ENCODE measurements at places on chromosomes 16 and 17.

- no peak for DNase-seq
Measured at GRCh38 chr16:66751992-66752322, 548 bp upstream of the DYNC1LI2 start.

DNA sequence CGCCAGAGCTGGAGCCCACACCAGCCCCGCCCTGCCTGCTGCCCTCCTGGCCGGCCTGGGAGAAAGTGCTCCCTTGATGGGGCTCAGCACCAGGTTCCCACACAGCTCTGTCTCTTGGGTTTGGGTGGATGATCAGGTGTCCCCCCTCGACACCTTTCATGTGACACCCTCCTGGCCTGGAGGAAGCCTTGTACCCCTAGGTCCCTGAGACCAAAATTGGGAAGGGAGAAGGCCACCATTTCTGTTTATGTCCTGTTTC lies 19.4 kb upstream of the PLLP start:
- DNase-seq = no peak

GRCh38 chr16:56336071-56336688 lies 89.2 kb downstream of the AMFR start:
- no peak for DNase-seq

DNA sequence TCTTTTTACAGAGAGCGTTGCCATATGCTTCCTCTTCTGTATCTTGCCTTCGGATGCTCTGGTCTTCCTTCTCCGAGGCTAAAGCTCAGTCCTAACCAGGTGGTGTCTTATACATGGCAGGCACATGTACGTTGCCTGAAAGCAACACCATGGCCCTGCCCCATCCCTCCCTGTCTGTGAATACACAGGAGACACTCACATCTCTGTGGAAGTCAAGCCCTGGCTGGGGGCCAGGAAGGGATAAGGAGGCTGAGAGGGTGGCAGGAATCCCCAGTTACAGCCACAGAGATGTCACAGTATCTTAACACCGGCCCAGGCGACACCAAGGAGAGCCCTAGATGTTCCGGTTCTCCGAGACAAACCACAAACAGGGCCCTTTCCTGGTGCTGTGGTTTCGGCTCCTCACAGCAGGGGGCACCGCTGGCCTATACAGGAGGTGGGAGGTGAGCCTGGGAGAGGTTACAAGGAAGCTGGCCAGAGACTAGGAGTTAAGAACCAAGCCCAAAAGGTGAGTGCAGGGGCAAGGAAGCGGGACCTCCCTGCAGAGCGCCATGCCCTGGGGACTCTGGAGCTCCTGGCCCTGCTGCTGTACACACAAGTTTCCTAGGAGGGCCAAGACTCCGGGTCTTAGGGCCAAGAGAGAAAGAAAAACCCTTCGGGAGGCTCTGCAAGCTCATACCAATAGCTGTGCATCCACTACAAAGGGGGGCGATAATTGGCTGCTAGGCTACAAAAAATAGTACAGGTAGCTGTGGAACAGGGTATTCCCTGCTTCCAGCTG lies 41.7 kb downstream of the SRL start:
- DNase-seq = peak; percentile 59

- DNase-seq = no peak
Measured at GRCh38 chr16:31438414-31438813, 4.2 kb downstream of the ZNF843 start.

- no peak for DNase-seq
Measured at GRCh38 chr17:70819183-70819582, 649.9 kb downstream of the KCNJ2 start.

- DNase-seq = no peak
Measured at GRCh38 chr17:60043846-60044245, 34.9 kb downstream of the HEATR6 start.

GRCh38 chr17:65850486-65850885 lies 289.0 kb upstream of the AXIN2 start:
- DNase-seq = peak; percentile 15

All from H54 (cell line).